ENCODE measurements at places on chromosomes 11 and 22. TPM values are rescaled to one million over a fixed set of nuclear protein-coding genes. Genes with fewer than 3 reads are reported as not detected.

DNA sequence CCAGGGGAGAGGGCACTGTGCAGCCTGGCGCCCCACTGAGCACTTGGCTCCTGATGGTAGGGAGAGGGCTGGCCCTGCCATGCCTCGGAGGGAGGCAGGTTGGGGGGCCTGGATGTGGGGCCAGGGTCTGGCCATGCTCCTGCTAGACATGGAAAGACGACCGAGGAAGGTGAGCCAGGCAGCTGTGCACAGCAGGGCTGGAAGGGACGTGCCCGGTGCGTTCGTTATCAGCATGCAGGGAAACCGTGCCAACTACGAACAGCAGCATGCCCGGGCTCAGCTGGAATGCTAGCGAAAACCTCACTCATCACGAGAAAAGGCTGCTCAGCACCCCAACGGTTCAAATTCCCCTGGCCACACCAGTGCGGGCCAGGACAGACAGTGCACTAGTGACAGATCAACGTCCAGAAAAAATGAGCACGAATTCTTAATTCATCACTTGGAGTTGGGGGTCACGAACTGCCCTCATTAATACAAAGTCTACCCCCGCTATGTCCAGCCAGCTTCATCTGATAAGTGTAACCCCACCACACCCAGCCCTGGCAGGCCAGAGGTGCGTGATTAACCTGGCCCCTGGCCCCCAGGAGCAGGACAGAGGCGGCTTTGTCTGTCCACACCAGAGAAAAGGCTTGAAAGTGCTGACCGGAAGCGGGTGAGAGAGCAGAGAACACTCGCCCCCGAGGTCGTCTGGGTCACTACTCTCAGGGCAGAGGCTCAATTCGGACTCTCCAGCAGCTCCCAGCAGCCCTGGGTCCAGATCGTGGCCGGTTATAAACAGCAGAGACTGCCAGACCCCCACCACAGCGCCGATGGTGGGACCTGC, 84.2 kb downstream of the CELSR1 start:
- no peak for DNase-seq

DNA sequence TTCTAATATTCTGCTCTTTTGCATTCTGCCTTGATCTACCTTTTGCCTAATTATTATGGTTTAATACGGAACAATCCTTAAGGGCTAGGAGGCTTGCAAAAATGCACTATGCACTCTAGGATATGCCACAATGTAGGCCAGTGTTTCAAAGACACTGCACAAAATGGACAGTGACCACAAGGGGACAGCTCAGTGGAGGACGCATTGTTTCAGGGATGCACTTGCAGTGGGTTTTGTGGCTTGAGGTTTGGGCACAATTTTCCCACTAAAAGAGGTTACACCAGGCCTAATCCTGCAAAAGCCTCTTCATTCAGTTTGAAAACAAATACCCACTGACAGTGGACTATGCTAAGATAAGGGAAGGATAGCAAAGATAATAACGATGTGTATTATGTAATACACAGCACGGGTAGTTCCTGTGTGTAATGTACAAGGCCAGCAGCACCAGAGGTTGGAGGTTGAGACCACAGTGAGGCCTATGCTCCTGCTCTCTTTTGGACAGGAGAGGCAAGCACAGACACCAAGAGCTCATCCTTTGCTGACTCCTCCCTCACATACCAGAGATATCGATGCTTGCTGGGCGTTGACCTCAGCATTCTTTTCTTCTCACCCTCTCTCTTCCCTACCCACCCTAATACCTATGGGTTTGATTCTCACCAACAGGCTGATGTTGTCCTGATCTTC, 12.7 kb downstream of the MAP6 start:
- DNase-seq: peak; percentile 64

DNA sequence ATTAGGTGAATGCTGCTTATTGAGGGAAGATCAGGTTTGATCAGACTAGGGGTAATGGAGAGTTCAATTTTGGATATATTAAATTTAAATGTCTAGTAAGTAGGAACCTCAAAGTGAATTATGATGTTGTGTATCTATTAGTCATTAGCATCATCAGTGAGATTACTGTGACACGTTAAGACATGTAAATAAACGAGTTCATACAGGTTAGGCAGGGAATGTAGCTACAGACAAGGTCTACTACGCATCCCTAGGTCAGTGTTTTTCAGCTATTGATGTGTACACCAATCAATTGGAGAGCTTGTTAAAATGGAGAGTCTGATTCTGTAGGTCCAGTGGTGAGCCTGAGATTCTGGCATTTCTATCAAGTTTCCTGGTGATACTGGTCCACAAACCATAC, 120.1 kb upstream of the LRRC4C start:
- no peak for DNase-seq

DNA sequence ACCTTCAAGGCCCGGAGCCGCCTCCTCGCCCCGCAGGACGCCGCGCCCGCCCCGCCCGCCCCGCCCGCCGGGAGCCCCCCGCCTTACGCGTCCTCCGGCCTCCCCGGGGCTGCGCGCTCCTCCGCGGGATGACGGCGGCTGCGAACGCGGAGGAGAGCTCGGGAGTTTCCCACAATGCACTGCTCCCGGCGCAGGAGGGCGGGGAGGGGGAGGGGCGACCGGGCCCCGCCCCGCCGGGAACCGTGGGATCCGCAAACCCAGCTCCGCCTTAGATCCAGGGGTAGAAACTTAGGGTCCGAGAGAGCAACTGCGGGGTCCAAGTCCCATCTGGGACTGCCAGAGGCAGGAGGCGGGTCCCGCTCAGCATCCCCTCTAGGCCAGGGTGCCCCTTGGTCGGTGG, at the start of gene CEND1:
TSS of gene CEND1 (minus strand) at position 148 of the 400 bp plus-strand sequence. CDS start 1,514 bp downstream, outside the sequence.
- DNase-seq: peak; percentile 78

GRCh38 chr22:30182350-30182745, 64.2 kb downstream of the LIF start:
- DNase-seq: no peak

Gene SYNGR1
- 37.9 TPM for total RNA-seq

GRCh38 chr22:31275018-31275417, 17.3 kb downstream of the PIK3IP1 start:
- no peak for DNase-seq
